ENCODE measurements at places on chromosomes 1 and 21. TPM values are rescaled to one million over a fixed set of nuclear protein-coding genes. Genes with fewer than 3 reads are reported as not detected.

The LYSMD1 gene
- 14.2 TPM for total RNA-seq

The PDPN gene
- 21.4 TPM for total RNA-seq

The SLC9C2 gene
- not detected for total RNA-seq

DNA sequence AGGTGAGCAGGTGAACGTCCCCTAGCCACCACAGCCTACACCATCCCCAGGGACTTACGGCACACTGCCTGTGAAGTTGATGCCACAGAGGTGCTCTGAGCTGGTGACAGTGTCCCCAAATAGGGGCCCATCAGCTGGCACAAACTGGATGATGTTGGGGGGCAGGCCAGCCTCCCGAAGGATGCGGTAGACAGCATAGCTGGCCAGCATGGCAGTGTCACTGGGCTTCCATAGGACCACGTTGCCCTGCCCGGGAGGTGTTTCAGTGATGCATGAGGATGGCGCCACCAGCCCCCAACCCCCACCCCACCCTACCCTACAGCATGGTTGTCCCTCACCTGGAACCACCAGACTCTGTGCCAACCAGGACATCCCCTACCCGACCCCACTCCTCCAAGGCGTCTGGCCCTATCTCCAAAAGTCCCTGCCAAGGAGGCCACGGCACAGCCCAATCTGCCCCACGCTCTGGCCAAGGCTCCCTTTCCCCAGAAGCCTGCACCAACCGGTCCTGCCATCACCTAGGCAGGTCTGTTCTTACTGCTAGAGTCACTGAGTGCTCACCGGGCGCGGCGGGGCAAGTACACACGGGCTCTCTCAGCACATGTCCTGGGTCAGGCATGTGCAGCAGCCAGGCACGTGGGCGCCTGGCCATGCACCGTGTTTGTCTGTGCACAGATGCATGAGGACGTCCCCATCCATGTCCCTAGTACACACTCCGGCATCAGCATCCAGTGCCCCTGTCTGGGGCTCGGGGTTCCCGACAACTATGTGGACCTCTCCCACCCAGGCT, 20.5 kb downstream of the ALDH4A1 start:
- H3K4me1 ChIP-seq, result peaks cover 57% of the 10 kb centered on the region
- H3K27ac ChIP-seq, result peak overlapping the region; percentile 59
- H3K36me3 ChIP-seq, result peaks cover 7% of the 10 kb centered on the region
- DNase-seq, result no peak
- no peak overlapping the region for H3K4me3 ChIP-seq
- no peaks in the 10 kb centered on the region for H3K27me3 ChIP-seq

DNA sequence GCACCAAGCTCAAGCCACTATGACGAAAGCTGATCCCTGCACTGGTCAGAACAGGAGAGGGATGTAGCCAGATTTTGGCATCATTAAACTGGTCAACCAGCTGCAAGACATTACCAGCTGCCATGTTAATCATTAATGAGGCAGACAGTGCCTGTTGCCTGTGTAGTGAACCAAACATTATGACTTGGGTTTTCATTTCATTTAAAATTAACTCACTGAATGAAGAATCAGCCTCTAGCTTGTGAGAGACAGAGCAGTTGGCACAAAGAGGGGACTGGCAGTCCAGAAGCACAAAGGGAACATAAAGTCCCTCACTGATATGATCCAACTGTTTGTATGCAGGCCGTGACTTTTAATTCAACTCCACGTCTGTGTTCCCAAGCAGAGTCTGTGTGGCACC, 318.9 kb downstream of the SEC16B start:
- no peak overlapping the region for H3K27ac ChIP-seq
- no peaks in the 10 kb centered on the region for H3K36me3 ChIP-seq
- H3K27me3 ChIP-seq, result no peaks in the 10 kb centered on the region

- H3K27ac ChIP-seq, result no peak overlapping the region
- no peaks in the 10 kb centered on the region for H3K27me3 ChIP-seq
- H3K36me3 ChIP-seq, result no peaks in the 10 kb centered on the region
- H3K4me1 ChIP-seq, result no peaks in the 10 kb centered on the region
- no peak overlapping the region for H3K4me3 ChIP-seq
These were observed 37.6 kb downstream of the OR10R2 start for GRCh38 chr1:158509471-158510156.

- no peak for DNase-seq
- no peak overlapping the region for H3K4me3 ChIP-seq
These were observed 92.6 kb upstream of the BEND5 start for GRCh38 chr1:48869116-48869893.

Data from suprapubic skin (tissue), 4 donors.